ENCODE measurements at places on chromosomes 5 and 9.

- DNase-seq, result no peak
Measured at GRCh38 chr9:88006511-88007290, 32.4 kb upstream of the CDK20 start.

DNA sequence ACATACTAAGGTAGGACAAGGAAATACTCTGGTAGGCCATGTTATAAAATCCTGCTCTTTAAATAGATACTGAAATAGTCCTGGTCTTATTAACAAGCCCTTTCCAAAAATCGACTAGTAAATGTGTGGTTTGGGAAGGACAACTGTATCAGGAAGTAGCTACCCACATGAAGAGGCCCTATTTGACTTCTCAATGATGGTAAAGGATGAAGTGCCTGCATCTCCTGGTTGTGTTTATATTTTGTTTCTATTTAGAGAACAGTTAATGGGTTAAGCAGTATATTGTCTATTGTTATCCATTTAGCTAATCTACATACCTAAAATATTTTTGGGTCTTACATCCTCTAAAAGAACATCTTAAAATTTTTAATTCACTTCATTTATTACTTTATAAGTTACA, 12.5 kb downstream of the GDF9 start:
- DNase-seq, result no peak

DNA sequence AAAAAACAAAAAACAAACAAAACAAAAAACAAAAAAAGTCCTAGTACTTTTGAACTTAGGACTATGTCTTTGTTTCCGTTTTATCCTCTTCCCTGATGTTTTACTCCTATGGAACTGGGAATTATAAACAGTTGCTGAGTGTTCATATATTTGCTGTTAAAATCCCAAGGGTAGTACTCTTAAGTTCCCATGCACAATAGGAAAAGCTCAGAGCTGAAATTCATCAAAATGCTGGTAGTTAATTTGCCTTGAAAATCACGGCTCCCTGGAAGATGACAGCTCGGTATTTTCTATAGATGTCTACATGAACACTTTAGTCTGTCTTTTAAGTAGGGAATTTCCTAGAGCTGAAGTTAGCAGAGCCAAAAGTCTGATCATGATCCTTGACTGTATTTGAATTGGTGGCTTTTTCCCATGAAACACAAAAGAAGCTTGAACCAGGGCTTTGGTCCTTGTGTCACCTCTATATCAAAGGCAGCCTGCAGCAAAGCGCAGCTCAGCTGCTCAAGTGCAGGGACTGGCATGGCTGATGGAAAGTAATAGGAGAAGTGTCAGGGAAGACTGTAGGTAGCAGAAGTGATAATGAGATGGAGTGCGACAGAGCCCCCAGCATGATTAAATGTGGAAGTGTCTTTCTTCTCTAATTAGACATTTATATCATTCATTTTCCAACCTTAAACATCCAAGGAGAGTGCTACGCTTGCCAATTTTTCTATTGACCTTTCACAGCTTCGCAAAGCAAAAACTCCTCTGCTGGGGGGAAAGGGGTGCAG, 310.9 kb downstream of the TRIM36 start:
- no peak for DNase-seq

DNA sequence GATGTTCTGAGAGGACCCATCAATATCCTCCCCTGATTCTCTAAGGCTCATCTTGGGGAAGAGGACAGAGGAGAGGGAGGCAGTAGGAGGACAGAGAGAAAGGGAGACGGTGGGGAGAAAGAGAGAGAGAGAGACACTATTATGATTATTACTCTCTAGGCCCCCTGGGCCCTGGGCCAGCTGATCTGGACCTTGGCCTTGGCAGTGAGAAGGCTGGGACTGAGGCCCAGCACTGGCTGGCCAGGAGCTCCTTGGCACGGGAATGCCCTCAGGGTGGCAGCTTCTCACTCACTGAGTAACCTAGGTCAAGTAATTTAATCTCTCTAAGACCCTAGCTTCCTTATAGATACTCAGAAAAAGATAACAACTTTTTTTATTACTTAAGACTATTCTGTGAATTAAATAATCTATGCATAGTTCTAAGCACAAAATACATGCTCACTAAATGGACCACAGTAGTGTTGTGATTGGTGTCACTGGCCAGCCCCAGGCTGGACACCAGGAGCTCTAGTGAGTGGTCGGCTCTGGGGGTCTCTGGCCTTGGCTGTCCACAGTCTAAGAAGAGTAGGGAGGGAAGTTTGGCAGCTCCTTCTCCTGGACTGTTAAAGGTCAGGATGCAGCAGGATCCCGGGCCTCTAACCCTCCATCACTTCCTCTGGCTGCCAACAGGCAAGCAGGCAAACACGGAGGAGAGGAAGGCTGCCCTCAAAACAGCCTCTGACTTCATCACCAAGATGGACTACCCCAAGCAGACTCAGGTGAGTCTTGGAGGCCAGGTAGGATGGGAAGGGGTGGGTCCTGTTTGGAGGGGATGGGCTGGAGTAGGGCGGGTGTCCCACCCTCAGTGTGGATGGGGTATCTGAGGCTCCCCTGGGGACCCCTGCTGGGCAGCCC, 50.0 kb downstream of the GSN start:
- DNase-seq, result no peak

GRCh38 chr9:69499407-69499806, 172.8 kb downstream of the APBA1 start:
- DNase-seq, result no peak

GRCh38 chr9:91395553-91396471, 27.8 kb downstream of the NFIL3 start:
- no peak for DNase-seq

GRCh38 chr9:136527721-136528710, 17.8 kb downstream of the NOTCH1 start:
- DNase-seq, result no peak

DNA sequence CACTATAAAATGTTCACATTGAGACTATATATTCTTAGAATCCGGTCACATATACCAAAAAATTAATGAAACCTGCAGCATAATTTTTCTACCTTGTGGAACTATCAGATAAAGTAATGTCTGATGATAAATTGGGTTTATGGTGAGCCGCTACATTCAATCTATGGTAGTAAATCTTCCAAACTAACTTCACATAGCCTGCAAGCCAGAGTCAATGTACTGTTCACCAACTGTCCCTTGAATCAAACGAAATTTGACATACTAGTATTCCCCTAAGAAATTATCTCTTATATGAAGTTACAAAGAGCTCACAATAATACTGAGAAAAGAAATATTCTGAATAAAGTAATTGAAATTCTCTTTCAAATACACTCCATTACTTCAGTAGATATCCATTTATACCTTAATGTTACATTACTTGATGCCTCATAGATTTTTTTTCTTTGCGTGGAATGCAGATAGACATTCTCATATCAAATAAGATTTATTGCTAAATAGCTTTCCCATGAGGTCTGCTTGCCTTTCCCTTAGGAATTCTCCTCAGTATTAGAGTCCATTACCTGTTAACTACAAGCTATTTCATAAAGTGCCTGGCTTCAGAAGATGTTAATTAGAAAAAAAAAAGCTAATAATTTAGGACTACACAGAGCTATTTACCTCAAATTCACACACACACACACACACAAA, 169.5 kb downstream of the PTPRD start:
- no peak for DNase-seq

- no peak for DNase-seq
Measured at GRCh38 chr9:98010445-98010844, 27.3 kb downstream of the ANP32B start.

GRCh38 chr5:42876375-42876844, 64.7 kb upstream of the SELENOP start:
- DNase-seq, result no peak

DNA sequence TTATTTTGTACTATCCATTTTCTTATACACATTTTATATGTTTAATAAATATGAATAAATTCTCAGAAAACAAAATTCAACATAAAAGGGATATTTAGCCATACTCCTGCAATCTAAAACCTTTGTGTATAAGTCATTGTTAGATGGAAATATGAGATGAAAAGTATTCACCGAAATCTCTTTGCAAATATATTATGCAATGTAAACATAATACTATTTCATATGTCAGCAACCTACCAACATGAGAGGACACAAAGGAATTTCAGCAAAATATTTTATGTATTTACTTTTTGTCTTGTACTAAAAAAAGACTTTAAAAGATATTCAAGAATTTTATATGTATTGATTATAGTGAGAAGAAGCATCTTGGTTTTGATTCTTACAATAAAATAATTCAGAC, 1623.4 kb downstream of the EFNA5 start:
- DNase-seq, result no peak

GRCh38 chr5:62762503-62762902, 183.9 kb downstream of the LRRC70 start:
- no peak for DNase-seq

GRCh38 chr9:69344459-69344858, 19.4 kb downstream of the ENTREP1 start:
- no peak for DNase-seq

GRCh38 chr9:77712533-77713130, 64.5 kb upstream of the GNA14 start:
- no peak for DNase-seq

Measured in stimulated activated CD4-positive, alpha-beta T cell treated with anti-CD3 and anti-CD28 coated beads, Interleukin-4, amount 100 ng/mL, for 4 hours (primary cell).